ENCODE measurements at places on chromosomes 13 and 19. TPM values are rescaled to one million over a fixed set of nuclear protein-coding genes. Genes with fewer than 3 reads are reported as not detected.

Gene OR10H5
- total RNA-seq: not detected

Gene SPACA4
- not detected for total RNA-seq

Gene GRK1
- 0.10 TPM for total RNA-seq

Gene ZNF439
- total RNA-seq: 9.4 TPM

DNA sequence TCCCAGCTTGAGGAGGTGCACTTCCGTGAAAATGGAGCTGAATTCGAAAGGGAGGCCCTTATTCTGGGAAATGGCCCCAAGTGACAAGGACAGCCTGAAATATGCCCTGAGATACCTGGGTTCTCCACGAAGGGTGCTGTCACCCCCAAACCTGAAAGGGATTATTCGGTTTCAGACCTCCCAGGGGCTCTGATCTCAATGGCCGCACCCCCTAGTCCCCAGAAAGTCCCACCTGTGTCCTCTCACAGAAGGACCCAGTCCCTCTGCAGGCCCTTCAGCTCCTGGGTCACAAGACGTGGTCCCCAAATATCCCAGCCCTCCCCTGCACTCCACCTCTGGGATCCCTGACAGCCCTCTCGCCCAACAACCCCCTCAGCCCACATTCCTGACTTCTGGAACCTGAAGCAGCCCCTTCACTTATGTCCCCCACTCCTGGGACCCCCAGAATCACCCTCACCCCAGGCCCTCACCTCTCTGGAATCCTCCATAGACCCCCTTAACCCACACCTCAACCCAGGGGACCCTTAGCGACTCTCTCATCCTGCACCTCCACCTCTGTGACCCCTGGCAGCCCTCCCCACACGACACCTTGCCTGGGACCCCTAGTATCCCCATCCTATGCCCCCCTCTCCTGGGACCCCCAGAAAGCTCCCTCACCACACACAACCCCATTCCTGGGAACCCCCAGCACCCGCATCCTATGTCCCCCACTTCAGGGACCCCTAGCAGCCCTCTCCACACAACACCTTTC is 606 bp downstream of the SYNGR4 start:
- H3K4me3 ChIP-seq: no peak overlapping the region
- H3K36me3 ChIP-seq: no peaks in the 10 kb centered on the region
- no peak for DNase-seq
- H3K27ac ChIP-seq: no peak overlapping the region
- H3K4me1 ChIP-seq: no peaks in the 10 kb centered on the region
- no peaks in the 10 kb centered on the region for H3K27me3 ChIP-seq

- H3K4me3 ChIP-seq: no peak overlapping the region
- H3K36me3 ChIP-seq: no peaks in the 10 kb centered on the region
- H3K27ac ChIP-seq: no peak overlapping the region
- no peaks in the 10 kb centered on the region for H3K27me3 ChIP-seq
- DNase-seq: no peak
Measured at GRCh38 chr13:33207615-33207961, 78.0 kb downstream of the STARD13 start.

DNA sequence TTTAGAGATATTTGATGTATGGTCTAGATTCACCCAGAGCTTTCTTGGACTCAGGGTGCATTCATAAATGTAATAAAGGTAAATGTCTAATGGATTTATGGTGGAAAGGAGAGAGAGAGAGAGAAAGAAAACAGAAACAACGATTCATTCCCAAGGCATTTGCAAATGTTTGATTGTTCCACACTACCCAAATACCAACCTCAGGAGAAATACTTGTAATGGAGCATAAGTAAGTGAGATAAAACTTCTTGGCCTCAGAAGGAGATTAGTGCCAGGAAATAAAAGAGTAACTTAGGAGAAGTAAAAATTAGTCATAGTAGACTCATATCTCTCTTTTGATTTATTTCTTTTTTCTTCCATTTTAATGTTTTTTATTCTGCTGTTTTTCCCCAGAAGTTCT is 40.6 kb upstream of the DGKH start:
- no peaks in the 10 kb centered on the region for H3K27me3 ChIP-seq
- H3K36me3 ChIP-seq: no peaks in the 10 kb centered on the region
- H3K4me1 ChIP-seq: peaks cover 2% of the 10 kb centered on the region
- no peak overlapping the region for H3K27ac ChIP-seq
- H3K4me3 ChIP-seq: no peak overlapping the region

- H3K27me3 ChIP-seq: no peaks in the 10 kb centered on the region
- no peaks in the 10 kb centered on the region for H3K36me3 ChIP-seq
- H3K4me1 ChIP-seq: no peaks in the 10 kb centered on the region
- H3K27ac ChIP-seq: no peak overlapping the region
Measured at GRCh38 chr19:38190793-38191192, 33.2 kb downstream of the DPF1 start.

DNA sequence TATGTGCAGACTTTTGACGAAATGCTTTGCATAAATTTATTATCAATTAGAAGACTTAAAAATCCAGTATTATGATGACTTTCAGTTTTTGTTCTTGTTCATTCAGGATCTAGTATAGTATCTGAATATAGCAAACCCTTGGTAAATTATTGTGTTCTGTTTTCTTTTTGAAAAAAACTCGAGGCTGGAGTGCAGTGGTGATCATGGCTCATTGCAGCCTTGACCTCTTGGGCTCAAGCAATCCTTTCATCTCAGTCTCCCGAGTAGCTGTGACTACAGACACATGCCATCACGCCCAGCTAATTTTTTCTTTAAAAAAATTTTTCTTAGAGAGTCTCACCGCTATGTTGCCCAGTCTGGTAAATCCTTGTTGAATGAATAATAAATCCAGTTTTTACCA is 4.6 kb downstream of the FARP1 start:
- DNase-seq: no peak
- H3K4me3 ChIP-seq: no peak overlapping the region
- no peaks in the 10 kb centered on the region for H3K27me3 ChIP-seq

DNA sequence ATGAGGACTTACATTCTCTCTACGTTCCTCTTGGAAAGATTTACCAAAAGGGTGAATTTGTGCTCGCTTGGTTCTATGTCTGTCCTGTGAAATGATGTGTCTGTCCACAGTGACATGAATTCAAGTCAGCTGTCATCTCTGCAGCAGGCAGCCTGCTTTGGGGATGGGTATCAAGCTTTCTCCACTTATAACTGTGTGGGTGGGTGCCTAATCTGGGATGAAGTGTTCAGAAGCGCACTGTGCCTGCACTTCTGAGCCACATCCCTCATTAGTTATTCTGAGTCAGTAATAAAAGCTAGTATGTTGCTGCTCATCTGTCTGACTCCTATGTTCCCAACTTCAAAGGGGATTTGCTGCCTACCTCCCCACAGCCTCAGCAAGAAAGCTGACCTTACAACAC is 86.1 kb upstream of the TUBA3C start:
- H3K4me3 ChIP-seq: no peak overlapping the region
- no peaks in the 10 kb centered on the region for H3K27me3 ChIP-seq
- H3K36me3 ChIP-seq: no peaks in the 10 kb centered on the region
- no peaks in the 10 kb centered on the region for H3K4me1 ChIP-seq
- no peak overlapping the region for H3K27ac ChIP-seq

- no peak for DNase-seq
- H3K27me3 ChIP-seq: no peaks in the 10 kb centered on the region
- H3K36me3 ChIP-seq: no peaks in the 10 kb centered on the region
- H3K4me3 ChIP-seq: no peak overlapping the region
- no peaks in the 10 kb centered on the region for H3K4me1 ChIP-seq
Measured at GRCh38 chr19:46065486-46066071, 24.8 kb upstream of the IGFL4 start.

DNA sequence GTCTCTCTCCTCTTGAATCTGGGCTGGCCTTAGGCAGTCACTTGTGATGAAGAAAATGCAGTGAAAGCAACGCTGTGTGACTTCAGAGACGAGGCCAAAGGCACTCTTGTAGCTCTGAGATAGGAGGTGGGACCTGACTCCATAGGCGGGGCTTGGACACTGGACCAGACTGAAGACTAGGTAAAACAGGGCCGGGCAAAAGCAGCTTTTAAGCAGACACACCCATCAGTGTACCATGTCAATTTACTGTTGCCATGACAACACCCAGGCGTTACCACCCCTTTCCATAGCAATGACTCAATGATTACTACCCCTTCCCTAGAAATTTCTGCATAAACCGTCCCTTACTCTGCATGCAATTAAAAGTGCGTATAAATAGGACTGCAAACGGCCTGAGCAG is 6.6 kb upstream of the EID2 start:
- H3K4me1 ChIP-seq: no peaks in the 10 kb centered on the region
- H3K27ac ChIP-seq: no peak overlapping the region
- H3K36me3 ChIP-seq: no peaks in the 10 kb centered on the region
- no peaks in the 10 kb centered on the region for H3K27me3 ChIP-seq
- H3K4me3 ChIP-seq: no peak overlapping the region

DNA sequence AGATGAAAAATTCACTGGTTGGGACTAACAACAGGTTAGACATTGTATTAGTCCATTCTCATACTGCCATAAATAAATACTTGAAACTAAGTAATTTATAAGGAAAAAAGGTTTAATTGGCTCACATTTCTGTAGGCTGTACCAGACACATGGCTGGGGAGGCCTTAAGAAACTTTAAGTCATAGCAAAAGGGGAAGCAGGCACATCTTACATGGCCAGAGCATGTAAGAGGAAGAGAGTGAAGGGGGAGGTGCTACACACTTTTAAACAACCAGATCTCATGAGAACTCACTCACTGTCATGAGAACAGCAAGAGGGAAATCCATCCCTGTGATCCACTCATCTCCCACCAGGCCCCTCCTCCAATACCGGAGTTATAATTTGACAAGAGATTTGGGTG is 125.9 kb downstream of the SUCLA2 start:
- no peak overlapping the region for H3K4me3 ChIP-seq
- H3K27ac ChIP-seq: no peak overlapping the region
- no peak for DNase-seq
- peaks cover 2% of the 10 kb centered on the region for H3K4me1 ChIP-seq
- no peaks in the 10 kb centered on the region for H3K27me3 ChIP-seq
- no peaks in the 10 kb centered on the region for H3K36me3 ChIP-seq
